ENCODE measurements at places on chromosomes 2 and 18.

GRCh38 chr2:234952270-234953115 is 676 bp downstream of the SH3BP4 start:
- no peak for DNase-seq

- no peak for DNase-seq
These were observed 28.4 kb upstream of the MALL start for GRCh38 chr2:110143982-110144381.

- no peak for DNase-seq
These were observed 4.8 kb downstream of the TMEM200C start for GRCh38 chr18:5890331-5891183.

- DNase-seq, result no peak
These were observed 90.4 kb downstream of the PTRHD1 start for GRCh38 chr2:24702800-24703199.

DNA sequence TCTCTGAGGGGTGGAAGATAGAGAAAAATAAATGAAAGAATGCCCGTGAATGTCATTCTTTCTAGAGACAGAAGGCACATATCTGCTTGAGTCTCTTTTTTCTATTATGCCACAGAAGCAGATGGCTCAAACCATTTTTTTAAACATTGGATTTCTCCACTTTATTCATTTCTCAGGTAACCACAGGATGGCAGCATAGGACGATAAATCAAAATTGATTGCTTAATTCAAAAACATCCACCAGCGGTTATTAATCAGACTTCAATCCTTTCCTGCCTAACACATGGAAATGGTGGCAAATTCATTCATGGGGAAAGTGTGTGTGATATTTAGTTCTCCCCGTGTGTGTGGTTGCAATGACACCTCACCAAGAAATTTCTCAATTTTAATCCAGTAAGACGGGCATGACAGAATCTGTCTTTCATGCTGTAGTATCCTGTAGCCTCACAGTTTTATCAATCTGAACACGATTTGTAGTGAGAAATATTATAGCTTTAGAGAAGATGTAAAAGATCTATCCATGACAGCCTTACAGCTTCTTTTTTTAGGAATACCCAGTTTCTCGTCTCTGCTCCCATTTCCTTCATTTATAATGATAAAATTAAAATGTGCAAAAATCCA is 72.2 kb downstream of the DSC3 start:
- DNase-seq, result no peak

DNA sequence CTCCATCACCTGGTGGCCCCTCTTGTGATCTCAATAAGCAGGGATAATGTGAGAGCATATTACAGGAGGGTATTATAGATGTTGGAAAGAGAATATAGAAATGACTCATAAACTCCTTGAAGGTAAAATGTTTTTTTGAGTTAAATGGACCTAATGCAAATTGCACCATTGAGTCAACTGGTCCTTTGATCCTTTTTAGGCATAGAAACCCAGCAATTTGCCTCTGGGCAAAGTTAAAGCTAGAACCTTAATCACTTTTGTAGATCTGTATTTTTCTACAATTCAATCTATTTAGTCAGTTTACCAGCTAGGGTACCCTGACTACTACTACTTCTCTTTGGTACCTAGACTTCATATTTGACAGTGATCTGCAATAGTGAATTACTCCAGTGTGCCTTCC is 71.8 kb upstream of the RNF152 start:
- DNase-seq, result no peak

GRCh38 chr2:101383016-101383541 is 4.2 kb downstream of the CREG2 start:
- no peak for DNase-seq

- DNase-seq, result no peak
These were observed 132.4 kb downstream of the MGAT5 start for GRCh38 chr2:134386310-134386709.

GRCh38 chr2:169819106-169819505 is 5.6 kb downstream of the METTL5 start:
- no peak for DNase-seq

DNA sequence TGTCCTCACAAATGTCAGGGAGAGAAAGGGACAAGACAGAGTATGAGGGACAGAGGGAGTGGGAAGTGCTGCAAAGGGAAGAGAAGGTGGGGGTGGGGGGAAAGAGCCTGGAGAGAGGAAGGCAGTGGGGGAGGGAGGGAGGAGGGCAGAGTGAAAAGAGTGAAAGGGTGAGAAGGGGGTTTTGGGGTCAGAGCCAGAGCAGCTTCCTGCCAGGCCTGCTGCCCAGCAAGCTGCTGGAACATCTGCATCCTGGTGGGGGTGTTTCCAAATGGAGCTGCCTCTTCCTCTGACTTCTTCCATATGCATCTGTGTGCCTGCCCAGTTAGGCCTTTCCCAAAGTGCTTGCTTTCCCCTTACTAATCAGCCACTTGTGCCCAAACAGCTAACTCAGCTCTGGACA is 94.3 kb upstream of the CELF4 start:
- DNase-seq, result no peak

- DNase-seq, result no peak
These were observed 15.9 kb upstream of the RNF152 start for GRCh38 chr18:61908661-61909060.

- no peak for DNase-seq
These were observed 151.4 kb upstream of the FIGN start for GRCh38 chr2:163887182-163887581.

GRCh38 chr2:149789549-149789948 is 202.0 kb upstream of the MMADHC start:
- no peak for DNase-seq

DNA sequence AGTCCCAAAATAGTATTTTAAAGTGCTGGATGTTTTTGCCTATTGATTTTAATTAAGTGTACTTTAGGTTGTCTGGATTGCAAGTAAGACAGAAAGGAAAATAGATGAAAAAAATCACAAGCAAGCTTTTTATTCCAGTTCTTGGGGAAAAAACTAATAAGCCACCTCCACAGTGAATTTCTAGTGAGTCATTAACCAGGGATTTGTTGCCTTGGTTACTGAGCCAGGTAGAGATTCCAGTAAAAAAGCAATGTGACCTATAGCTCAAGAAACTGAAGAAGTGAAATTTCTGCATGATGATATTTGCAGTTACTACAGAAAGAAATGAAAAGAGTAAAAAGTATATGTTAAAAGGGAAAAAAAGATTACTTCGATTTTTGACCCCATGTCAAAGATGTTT is 160.6 kb downstream of the METTL4 start:
- DNase-seq, result no peak

DNA sequence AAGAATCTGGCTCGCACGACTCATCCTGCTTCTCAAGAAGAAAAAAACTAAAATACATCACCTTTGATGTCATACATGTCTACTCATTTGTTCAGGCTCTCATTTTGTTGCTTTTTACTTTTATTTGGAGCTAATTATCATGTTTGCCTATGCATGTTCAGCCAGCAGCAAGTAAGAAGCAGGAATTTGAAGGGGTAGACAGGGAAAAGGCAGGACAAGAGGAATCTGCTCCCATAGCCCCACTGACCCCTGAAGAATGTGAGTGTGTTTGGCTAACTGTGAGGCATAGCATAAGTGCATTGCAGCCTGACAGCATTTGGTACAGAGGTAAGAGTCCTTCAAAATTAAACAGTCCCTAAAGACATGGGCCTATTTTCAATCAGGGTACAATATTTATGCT is 72.7 kb downstream of the NYAP2 start:
- DNase-seq, result no peak

DNA sequence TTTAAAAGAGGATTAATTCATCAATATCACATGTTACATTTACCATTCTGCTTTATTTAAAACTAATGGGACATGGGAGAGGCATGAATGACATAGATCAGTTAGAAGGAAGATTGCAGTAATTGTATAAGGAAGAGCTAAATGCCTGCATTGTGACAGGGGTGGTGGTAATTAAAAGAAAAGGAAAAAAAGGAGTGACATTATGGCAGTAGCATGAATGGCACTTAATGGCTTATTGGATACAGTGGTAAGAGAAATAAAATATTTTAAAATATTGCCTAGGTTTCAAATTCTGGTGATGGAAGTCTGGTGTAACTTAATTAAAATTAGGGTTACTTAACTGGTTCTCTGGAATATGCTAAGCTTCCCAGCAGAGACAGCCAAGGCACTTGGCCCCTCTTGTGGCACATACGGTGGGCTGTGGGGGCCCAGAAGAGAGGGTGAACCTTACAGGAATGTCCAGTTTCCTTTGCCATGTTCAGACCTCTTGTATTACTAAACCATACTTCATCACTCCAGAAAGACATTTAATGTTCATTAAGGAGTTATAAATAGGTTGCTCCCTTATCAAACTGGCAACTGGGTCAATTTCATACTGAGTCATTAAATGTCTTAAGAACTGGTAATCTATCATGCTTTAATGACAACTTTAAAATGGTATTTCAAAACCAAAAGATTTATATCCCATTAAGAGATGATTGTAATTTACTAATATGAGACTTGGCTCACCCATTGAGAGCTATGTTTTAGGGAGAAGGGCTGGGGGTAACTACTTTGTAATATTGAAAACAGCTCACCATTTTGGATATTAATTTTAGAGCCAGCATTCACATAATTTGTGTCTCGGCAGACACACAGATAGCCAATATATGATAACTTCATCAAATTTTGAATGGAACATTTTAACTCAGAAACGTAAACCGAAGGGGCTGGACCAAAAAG is 798.9 kb upstream of the PIK3C3 start:
- no peak for DNase-seq

DNA sequence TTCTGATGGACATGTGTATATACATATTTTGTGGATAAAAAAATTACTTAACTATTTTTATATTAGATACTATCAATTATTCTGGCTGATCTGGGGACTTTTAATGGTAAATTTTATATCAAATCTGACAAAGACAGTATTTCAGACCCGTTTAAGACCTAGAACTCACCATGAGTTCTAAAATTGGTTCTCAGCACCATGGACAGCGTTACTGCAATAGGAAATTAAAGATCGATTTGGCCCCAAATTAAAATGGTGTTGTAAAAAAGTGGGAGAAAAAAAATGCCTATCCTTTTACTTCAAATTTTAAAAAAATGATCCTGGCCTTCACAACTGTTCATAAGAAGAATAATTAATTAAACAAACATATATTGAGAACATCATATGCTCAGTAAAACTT is 919 bp upstream of the SCN2A start:
- DNase-seq, result no peak

- DNase-seq, result no peak
These were observed 10.5 kb downstream of the PLB1 start for GRCh38 chr2:28506112-28506910.

DNA sequence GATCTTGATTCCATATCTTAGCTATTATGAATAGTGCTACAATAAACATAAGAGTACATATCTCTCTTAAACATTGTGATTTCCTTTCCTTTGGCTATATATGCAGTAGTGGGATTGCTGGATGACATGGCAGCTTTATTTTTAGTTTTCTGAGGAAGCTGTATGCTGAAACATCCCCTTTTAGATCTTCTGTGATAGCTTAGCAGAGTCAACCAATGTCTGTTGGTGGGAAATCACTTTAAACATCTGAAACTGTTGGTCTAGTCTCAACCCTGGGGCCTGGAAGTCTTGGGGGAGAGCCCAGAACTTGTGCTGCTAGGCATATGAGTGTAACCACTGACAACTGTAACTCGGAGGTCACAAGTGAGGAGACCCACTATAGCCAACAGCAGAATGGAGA is 378.6 kb upstream of the SLC14A2 start:
- DNase-seq, result no peak

DNA sequence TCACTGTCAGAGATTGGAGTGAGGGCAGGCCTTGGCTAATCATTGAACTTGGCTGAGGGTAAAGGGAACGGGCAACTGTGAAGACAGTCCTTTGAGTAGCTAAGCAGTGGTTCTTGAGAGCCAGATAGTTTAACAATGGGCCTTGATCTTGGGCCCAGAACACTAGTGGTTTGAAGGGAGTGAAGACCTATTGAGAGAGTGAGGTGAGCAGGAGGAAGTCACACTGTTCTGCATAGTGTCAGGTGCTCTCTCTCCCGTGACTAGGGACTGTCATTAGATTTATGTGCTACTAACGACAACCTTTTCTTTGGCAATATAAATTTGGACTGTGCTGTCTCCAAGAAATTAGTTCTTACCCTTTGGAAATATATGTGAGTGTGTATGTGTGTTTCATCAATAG is 44.6 kb upstream of the ALMS1 start:
- no peak for DNase-seq

DNA sequence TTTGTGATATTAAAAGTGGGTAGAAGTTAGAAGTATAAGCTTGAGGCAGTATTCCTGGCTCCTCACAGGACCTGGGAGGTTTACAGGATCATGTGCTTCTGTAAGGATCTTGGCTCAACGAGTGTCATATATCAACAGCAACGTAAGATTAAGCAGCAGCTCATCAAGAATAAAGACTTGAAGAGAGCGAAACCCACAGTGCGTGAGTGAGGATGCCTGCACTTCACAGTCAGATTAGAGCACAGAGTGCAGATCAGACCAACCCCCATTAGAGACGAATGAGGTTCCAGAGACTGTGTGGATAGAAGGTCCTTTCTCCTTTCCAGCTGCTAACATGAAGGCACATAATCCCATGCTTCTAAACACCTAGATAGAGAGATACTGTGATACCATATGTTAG is 1656.7 kb upstream of the NXPH2 start:
- DNase-seq, result no peak

DNA sequence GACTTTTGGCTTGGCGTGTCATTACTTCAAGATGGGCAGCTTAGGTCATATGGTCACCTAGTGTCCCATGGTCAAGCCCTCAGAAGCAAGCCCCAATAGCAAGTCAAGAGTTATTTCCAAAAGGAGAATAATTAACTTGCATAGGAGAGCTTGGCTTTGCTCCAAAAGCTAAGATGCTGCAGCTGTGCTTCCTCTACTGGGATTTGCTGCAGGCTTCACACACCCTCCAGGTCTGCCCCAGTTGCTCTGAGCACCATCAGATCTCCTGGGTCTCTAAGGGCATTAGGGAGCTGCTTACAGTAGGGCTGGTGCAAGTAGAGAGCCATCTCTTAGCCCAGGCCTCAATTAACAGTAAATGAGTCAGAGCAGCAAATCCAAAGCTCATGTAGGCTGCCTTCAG is 46.6 kb downstream of the THUMPD2 start:
- no peak for DNase-seq

DNA sequence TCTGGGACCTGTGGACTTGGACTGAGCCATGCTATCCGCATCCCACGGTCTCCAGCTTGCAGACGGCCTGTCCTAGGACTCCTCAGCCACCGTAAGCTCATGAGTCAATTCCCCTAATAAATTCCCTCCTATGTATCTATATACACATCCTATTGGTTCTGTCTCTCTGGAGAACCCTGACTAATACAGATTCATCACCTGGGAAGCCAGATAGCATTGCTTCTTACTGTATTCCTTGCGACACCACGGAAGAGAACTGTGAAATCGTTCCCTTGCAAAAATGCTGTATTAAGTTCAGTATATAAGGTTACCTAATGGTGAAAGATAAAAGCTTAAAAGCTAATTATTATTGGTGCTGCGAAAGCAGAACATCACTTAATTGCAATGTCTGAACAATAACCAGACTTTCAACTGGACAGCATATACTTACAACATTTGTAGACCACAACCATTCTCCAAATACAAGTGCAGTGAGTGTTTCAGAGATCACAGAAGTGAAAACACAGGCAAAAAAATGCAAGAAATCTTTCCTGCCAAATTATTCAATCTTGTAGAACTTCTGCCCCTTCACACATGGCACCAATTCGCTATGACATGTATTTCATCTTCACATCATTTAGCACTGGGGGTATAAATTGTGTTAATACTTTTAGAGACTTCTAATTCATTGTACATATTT is 352.9 kb downstream of the TXNL1 start:
- DNase-seq, result no peak

GRCh38 chr18:22344908-22345670 is 72.6 kb downstream of the CTAGE1 start:
- DNase-seq, result no peak
